ENCODE measurements at places on chromosomes 4 and X. TPM values are rescaled to one million over a fixed set of nuclear protein-coding genes. Genes with fewer than 3 reads are reported as not detected.
A peak's percentile ranks its signal among the peaks of the same experiment; 100 is the strongest.

ADGRG2 gene
- not detected for total RNA-seq

GRID2 gene
- not detected for total RNA-seq

DNA sequence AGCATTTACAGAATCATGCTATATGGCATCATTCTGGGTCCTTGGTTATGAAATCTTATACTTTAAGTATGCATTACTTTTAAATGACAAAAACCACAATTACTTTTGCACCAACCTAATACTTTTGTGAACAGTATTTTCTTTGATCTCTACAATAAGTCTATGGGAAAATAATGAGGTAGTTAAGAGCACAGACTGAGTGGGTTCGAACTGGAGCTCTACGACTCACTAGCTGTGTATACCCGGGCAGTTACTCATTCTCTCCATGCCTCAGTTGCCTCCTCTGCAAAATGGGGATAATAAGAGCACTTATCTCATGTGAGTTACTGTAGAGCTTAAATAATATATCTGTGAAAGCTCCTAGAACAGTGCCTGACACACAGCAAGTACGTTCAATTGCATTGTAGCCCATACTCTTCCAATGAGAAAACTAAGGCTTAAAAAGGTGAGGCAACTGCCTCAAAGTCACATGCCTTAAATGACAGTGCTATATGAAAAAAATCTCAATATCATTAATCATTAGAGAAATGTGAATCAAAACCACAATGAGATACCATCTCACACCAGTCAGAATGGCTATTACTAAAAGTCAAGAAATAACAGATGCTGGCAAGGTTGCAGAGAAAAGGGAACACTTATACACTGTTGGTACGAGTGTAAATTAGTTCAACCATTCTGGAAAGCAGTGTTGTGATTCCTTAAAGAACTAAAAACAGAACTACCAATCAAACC is 151.5 kb downstream of the CHIC2 start:
- H3K27me3 ChIP-seq, result peaks cover 4% of the 10 kb centered on the region
- H3K4me1 ChIP-seq, result peaks cover 5% of the 10 kb centered on the region
- H3K27ac ChIP-seq, result no peak overlapping the region
- H3K36me3 ChIP-seq, result no peaks in the 10 kb centered on the region
- DNase-seq, result no peak

CXCL8 gene
- total RNA-seq, result 3.3 TPM

DNA sequence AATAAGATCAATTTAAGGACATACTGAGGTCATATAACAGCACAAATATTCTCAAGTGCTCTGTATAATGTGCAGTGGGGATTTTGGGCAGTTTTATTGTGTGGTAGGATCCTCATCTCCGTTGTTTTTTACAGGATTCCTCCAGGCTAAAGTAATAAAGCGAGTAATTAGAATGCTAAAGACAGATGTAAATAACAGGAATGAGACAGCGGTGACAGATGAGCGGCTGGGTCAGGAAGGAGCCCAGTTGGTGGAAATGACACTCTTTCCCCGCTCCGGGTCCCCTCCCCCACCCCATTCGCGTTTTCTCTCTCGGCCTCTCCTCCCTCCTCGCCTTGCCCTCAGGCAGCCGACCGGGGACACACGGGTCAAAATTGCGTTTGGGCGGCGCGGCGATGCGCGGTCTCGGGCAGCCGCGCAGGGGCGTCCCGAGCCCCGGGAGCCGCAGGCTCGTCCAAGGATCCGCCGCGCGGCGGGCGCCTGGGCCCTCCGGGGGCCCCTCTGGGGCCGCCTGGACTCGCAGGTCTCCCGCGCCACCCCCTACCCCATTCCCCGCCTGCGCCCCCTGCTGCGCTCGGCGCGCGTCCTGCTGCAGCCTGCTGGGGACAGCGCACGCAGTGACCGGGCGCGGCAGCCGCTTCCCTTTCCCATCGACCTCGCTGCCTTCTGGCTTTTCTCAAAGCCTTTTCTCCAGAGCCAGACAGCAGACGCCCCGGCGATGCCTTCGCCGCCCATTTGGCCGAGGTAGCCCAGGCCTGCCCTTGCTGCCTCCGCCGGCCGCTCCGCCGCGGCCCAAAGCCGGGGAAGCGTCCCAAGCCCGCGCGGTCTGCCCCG is 16.2 kb downstream of the POU4F2 start:
- no peaks in the 10 kb centered on the region for H3K4me1 ChIP-seq
- no peaks in the 10 kb centered on the region for H3K36me3 ChIP-seq
- DNase-seq, result no peak
- no peaks in the 10 kb centered on the region for H3K27me3 ChIP-seq
- no peak overlapping the region for H3K27ac ChIP-seq
- H3K4me3 ChIP-seq, result no peak overlapping the region

MAGEA9B gene
- total RNA-seq, result 12.8 TPM

- no peaks in the 10 kb centered on the region for H3K36me3 ChIP-seq
- no peaks in the 10 kb centered on the region for H3K4me1 ChIP-seq
- no peak for DNase-seq
- no peaks in the 10 kb centered on the region for H3K27me3 ChIP-seq
Measured at GRCh38 chr4:17276776-17277175, 235.1 kb downstream of the QDPR start.

MAGEA2 gene
- total RNA-seq, result 27.5 TPM

GRCh38 chr4:38568768-38569167 is 95.2 kb upstream of the KLF3 start:
- H3K27me3 ChIP-seq, result no peaks in the 10 kb centered on the region
- H3K36me3 ChIP-seq, result no peaks in the 10 kb centered on the region
- no peak overlapping the region for H3K4me3 ChIP-seq
- no peak for DNase-seq

SCD5 gene
- 0.20 TPM for total RNA-seq

DNA sequence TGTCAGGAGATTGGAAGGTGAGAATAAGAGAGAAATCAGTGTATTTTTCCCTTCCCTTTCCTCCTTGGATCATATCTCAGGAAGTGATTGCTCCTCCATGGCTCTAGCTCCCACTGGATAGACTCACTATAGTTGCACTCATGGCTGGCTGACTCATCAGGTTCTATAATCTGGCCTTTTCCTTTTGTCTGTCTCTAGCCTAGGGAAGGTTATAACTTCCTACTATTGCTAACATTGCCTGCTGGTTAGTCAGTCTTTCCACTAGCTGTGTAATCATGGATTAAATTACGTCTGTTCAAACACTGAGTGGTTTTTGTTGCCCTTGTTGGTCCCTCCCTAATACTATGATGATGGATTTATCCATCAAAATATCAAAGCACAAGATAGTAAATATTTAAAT is 195.5 kb upstream of the VEGFC start:
- no peak for DNase-seq
- no peaks in the 10 kb centered on the region for H3K36me3 ChIP-seq
- no peak overlapping the region for H3K4me3 ChIP-seq
- H3K4me1 ChIP-seq, result no peaks in the 10 kb centered on the region
- no peaks in the 10 kb centered on the region for H3K27me3 ChIP-seq

DNA sequence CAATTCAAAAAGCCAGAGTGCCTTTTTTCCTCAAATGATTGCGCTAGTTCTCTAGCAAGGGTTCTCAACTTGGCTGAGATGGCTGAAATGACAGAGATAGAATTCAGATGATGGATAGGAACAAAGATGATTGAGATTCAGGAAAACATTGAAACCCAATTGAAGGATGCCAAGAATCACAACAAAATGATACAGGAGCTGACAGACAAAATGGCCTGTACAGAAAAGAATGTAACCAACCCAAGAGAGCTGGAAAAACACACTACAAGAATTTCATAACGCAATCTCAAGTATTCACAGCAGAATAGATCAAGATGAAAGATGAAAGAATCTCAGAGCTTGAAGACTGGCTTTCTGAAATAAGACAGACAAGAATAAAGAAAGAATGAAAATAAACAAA is 51.7 kb upstream of the MMAA start:
- no peaks in the 10 kb centered on the region for H3K36me3 ChIP-seq
- DNase-seq, result no peak
- no peak overlapping the region for H3K27ac ChIP-seq
- H3K4me1 ChIP-seq, result no peaks in the 10 kb centered on the region
- H3K27me3 ChIP-seq, result no peaks in the 10 kb centered on the region

GPR82 gene
- not detected for total RNA-seq

DNA sequence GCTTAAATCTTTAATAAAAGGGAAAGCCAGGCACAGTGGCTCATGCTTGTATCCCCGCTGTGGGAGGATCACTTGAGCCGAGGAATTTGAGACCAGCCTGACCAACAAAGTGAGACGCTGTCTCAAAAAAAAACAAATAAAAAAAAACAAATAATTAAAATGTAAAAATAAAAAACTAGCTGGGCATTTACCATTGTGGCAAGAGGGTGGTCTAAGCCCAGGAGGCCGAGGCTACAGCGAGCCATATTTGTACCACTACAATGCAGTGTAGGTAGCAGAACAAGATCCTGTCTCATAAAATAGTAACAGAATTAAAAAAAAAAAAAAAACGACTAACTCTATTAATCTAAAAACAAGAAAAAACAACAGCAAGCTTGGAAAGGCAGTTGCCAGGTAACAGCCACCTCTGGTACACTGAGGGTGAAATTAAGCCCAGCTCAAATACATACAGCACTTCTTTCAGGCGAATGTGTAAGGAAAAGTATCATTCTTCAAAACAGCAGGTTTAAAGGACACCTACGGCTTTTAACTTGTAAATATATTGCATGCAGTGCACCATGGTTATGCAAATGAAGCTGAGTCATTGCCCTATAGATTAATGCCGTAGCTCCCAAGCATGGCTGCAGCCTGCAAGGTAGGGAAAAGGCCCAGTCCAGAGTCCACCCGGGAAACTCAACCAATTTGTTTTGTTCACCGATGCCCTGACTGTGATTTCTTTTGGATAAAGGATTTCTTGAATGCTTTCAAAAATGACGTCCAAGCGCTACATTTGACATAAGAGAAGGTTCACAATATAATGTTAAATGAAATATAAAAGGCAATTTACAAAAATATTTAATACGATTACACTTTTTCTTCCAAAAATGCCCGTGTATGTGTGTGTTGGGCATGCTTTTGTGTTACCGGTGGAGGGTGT is 14.5 kb upstream of the TXLNG start:
- no peak overlapping the region for H3K4me3 ChIP-seq
- no peaks in the 10 kb centered on the region for H3K27me3 ChIP-seq
- H3K4me1 ChIP-seq, result no peaks in the 10 kb centered on the region
- DNase-seq, result peak; percentile 82
- no peaks in the 10 kb centered on the region for H3K36me3 ChIP-seq
- H3K27ac ChIP-seq, result peak overlapping the region; percentile 99

AREG gene
- 5.6 TPM for total RNA-seq

L1CAM gene
- 0.86 TPM for total RNA-seq

UGT2A1 gene
- total RNA-seq, result not detected

DNA sequence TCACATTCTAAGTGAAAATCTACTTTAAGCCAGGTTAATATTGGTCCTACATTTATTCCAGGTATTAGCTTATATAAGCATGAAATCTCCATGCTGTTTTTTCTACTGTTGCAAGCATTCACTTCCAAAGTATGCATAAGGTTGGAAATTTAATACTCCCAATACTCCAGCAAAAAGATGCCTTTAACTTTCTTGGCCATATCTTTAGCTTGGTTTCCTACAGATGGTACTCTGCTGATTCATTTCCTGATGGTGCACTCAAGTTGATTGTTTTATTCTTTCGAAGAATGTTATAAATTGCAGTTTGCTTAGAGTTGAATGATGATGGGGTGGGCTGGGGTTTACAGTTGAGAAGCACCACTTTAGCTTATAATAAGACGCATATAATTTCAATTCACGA is 330.2 kb downstream of the PTTG2 start:
- no peak overlapping the region for H3K27ac ChIP-seq
- H3K27me3 ChIP-seq, result no peaks in the 10 kb centered on the region
- no peak overlapping the region for H3K4me3 ChIP-seq
- H3K36me3 ChIP-seq, result no peaks in the 10 kb centered on the region
- H3K4me1 ChIP-seq, result no peaks in the 10 kb centered on the region

GRCh38 chr4:84492737-84493091 is 6.4 kb downstream of the NKX6-1 start:
- H3K36me3 ChIP-seq, result no peaks in the 10 kb centered on the region
- no peak for DNase-seq
- H3K27ac ChIP-seq, result no peak overlapping the region
- H3K4me3 ChIP-seq, result no peak overlapping the region
- H3K27me3 ChIP-seq, result peaks cover 24% of the 10 kb centered on the region

RHOH gene
- total RNA-seq, result 26.3 TPM

- H3K4me1 ChIP-seq, result no peaks in the 10 kb centered on the region
- H3K4me3 ChIP-seq, result no peak overlapping the region
- H3K36me3 ChIP-seq, result no peaks in the 10 kb centered on the region
- no peaks in the 10 kb centered on the region for H3K27me3 ChIP-seq
- peak; percentile 8 for DNase-seq
Measured at GRCh38 chr4:22237155-22237751, 278.6 kb downstream of the ADGRA3 start.

CSAG1 gene
- 58.3 TPM for total RNA-seq

DNA sequence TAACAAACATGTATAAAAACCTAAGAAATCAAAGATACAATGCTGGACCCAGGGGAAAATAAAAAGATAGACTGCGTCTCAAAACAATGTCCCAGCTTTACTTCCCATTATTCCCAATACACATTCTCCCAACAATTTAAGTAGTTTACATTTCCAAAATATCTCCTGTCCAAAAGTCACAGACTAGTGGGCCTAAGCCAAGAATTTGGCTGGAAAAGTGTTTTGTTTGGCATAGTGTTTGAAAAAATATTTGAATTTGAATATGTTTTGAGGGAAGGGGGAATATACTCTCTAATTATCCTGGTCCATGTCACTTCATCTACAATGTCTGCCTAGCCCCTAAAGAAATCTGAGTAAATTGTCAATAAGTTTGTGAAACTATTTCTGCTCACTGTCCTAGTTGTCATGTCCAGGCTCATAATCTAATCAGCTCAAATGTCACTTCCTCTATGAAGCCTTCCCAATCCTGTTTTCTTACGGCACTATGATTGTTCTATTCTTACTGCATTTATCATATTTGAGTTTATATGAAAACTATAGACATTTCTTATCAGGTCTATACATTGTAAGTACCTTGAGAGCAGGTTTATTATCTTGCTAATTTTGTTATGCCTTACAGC is 74.4 kb downstream of the SEC24D start:
- H3K36me3 ChIP-seq, result peaks cover 36% of the 10 kb centered on the region
- DNase-seq, result no peak
- H3K27ac ChIP-seq, result no peak overlapping the region
- no peaks in the 10 kb centered on the region for H3K27me3 ChIP-seq
- H3K4me3 ChIP-seq, result no peak overlapping the region

DNA sequence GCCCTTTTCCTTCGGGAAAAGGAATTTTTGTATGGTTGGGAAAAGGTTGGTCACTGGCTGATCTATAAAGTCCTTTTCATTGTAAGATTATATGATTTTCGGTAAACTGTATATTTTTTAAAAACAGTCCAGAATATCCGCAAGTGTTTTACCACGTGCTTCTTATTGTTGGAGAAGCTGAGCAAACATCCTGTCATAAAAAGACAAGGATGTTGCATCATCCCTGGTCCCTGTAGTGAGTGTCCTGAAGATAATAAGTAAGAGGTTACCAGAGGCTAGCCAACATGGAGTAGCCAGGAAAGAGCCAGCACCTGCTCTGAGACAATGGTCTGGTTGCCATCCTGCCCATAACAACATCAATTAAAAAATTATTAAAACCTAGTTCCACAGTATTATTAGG is 5.1 kb downstream of the CXCL9 start:
- no peaks in the 10 kb centered on the region for H3K36me3 ChIP-seq
- H3K4me1 ChIP-seq, result no peaks in the 10 kb centered on the region
- no peak overlapping the region for H3K4me3 ChIP-seq
- no peak for DNase-seq
- no peaks in the 10 kb centered on the region for H3K27me3 ChIP-seq

- H3K27ac ChIP-seq, result no peak overlapping the region
- no peak for DNase-seq
- peaks cover 17% of the 10 kb centered on the region for H3K27me3 ChIP-seq
- peaks cover 4% of the 10 kb centered on the region for H3K4me1 ChIP-seq
- H3K4me3 ChIP-seq, result no peak overlapping the region
- H3K36me3 ChIP-seq, result no peaks in the 10 kb centered on the region
Measured at GRCh38 chr4:183887351-183887750, 17.8 kb upstream of the STOX2 start.

All from K562 (cell line).